ENCODE measurements at places on chromosomes 13 and 19.

DNA sequence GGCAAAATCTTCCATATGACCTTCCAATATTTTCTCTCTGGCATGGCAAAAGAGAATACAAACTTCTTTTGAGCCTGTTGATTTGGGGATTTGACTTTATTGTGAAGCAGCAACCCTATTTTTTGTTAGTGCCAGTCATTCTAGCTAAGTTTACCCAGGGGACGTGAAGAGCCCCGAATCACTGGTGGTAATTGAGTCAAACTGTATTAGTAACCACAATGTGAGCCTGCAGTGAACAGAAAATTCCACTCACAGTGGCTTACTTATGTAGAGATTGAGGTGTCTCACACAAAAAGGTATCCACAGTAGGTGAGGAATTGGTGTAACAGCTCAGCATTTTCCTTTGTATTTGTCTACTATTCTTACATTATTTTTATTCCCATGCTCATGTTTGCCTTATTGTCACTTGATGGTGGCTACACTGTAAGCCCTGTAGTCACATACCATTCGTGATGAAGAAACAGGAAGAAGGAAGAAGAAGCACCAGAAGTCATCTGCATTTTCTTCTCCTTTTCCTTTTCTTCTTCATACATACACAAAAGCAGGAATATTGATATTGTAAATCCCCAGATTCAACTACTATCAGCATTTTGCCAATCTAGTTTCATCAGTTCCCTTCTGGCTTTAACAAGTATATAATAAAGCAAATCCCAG is 33.3 kb upstream of the MYCBP2 start:
- no peak for DNase-seq

DNA sequence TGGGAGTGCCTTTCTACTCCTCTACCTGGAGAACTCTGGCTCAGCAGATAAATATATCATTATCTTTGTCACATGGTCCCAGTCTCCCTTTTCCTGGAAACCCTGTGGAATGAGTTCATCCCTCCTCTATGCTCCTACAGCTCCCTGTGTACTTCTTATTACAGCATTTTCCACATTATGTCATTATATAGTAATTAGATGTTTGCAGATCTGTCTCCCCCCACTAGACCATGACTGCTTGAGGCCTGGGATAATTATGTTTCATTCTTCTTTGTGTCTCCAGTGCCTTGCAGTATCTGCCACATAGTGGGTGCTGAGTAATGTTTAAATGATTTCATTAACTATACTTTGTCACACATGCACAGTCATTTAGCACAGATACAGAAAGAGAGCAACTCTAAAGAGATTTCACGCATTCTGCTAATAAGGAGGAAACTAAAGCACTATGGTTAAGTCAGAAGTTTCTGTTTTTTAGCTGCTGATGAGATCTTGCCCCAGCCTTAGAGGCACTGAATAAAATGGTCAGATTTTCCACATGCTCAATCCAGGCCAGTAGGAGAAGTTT is 66.1 kb upstream of the DIAPH3 start:
- no peak for DNase-seq

- peak; percentile 86 for DNase-seq
Measured at GRCh38 chr19:3576696-3577443, 4.1 kb downstream of the HMG20B start.

GRCh38 chr19:3062165-3063105 is at the start of gene TLE5:
TLE5 (minus strand) TSS chr19:3062495; CDS start chr19:3062200, 295 bp downstream.
- peak; percentile 88 for DNase-seq

- DNase-seq, result no peak
Measured at GRCh38 chr13:106558527-106558926, 9.4 kb downstream of the ARGLU1 start.

- no peak for DNase-seq
Measured at GRCh38 chr13:46613409-46614049, 60.6 kb downstream of the LRCH1 start.

- no peak for DNase-seq
Measured at GRCh38 chr13:46717856-46718255, 79.1 kb downstream of the ESD start.

GRCh38 chr13:29465741-29466293 is 129.7 kb downstream of the SLC7A1 start:
- no peak for DNase-seq

DNA sequence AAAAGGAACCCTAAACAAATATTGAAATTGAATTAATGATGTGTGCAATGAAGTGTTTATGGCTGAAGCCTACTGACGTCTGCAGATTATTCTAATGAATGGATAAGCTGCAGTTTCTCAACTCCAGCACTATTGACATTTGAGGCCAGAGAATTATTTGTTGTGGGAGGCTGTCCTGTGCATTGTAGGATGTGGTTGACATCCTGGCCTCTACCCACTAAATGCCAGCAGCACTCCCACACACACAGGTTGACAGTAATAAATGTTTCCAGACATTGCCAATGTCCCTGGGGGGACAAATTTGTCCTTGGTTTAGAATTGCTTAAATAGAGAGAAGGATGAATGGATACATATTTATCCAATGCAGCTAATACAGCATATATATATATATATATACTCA is 19.2 kb upstream of the MYH14 start:
- DNase-seq, result no peak

GRCh38 chr19:48182434-48182833 is 12.0 kb downstream of the ZSWIM9 start:
- no peak for DNase-seq

GRCh38 chr13:67330149-67330548 is 100.0 kb upstream of the PCDH9 start:
- DNase-seq, result no peak

DNA sequence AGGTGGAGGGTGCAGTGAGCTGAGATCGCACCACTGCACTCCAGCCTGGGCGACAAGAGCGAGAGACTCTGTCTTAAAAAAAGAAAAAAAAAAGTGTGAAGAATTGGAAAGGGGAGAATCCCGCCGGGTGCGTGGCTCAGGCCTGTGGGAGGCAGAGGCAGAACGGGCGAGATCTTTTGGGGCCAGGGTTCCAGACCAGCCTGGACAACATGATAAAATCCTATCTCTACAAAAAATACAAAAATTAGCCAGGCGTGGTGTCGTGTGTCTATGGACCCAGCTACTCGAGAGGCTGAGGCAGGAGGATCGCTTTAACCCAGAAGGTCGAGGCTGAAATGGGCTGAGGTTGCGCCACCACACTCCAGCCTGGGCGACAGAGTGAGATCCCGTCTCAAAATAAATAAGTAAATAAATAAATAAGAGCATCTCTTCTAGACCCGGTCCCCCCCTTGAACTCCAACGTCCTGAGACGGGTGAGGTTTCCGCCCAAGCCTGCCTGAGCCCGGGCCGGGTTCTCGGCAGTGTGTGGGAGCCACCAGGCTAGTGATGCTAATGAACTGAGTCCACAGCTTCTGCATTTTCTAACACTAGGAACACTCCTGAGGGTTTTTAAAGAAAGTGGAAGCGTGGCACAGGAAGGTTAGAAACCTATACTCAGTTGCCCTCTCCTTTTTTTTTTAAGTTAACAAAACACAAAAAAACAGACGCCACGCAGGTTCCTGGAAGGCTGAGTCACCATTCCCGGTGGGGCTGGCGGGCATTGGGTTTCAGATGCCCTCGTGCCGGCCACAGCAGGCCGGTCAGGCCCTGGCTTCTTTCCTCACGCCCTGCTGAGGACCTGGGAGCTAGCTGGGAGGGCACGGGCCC is 22.0 kb downstream of the GPX4 start:
- DNase-seq, result peak; percentile 78

GRCh38 chr13:41791056-41791455 is 169.9 kb downstream of the VWA8 start:
- DNase-seq, result no peak

DNA sequence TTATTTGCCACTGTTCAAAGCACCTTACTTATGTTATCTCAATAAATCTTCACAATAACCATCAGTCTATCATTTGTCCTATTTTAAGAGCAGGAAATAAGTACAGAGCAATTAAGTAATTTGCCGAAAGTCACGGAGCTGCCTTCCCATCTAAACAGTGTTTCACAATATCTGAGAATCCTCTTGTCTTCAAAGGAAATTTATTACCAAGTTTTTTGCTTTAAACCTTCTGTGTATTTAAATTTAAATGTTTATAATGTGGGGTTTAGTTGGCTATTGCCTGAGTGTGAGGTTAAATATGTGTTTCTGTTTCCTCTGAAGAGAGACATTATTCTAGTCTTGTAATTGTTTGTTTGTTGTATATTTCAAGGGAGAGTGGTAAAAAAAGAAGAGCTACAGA is 633.1 kb downstream of the EFNB2 start:
- DNase-seq, result no peak

DNA sequence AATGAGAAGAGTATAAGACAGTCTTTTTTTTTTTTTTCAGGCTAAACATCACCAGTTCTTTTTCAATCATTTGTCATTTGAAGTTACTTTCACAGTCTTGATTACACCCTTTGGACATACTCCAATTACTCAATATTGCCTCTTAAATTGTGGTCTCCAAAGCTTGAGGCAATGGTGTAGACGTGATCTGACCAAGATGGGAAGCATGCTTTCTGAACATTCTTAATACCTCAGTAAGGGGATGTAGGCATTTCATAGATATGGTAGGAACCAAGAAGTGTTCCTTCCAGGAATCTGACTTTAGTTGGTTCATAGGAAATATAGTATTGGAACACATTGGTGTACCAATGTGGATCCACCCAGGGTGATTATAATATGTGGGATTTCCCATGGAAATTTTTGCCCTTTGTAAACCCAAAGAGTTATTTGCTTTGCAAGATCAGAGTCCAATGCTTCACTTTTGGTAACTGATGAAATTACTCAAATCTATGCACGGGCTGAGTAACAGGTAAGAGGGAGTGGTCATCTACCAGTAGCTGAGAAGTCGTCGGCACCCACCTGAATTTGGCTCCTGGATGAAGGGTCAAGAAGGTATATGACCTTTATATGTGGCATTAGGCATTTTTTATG is 62.2 kb downstream of the ERCC5 start:
- no peak for DNase-seq

DNA sequence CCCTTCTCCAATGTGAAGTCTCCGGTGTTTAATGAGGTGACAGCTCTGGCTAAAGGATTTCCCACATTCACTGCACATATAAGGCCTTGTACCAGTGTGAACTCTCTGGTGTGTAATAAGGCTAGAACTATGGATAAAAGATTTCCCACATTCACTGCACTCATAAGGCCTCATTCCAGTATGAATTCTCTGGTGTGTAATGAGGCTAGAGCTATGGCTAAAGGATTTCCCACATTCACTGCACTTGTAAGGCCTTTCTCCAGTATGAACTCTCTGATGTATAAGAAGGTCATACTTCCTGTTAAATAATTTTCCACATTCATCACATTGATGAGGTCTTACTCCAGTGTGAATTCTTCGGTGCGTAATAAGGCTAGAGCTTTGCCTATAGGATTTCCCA is 5.9 kb downstream of the ZNF256 start:
- no peak for DNase-seq

DNA sequence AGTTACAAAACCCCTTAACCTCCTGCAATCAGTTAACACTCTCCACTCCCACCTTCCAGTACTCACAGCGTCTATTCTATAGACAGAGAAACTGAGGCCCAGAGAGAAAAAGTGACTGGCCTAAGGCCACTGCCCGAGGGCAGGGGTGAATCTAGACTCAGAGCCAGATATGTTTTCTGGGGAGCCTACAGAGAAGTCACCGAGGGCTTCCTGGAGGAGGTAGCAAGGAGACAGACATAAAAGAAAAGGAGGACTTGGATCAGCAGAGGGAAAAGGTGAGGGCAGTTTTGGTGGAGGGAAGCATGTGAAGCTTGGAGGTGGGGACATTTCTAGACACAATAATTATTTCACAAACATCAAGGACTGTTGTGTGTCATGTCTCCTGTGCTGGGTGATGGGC is 1.6 kb upstream of the COMP start:
- DNase-seq, result no peak

GRCh38 chr13:31200637-31200971 is 829 bp downstream of the B3GLCT start:
- DNase-seq, result peak; percentile 88

DNA sequence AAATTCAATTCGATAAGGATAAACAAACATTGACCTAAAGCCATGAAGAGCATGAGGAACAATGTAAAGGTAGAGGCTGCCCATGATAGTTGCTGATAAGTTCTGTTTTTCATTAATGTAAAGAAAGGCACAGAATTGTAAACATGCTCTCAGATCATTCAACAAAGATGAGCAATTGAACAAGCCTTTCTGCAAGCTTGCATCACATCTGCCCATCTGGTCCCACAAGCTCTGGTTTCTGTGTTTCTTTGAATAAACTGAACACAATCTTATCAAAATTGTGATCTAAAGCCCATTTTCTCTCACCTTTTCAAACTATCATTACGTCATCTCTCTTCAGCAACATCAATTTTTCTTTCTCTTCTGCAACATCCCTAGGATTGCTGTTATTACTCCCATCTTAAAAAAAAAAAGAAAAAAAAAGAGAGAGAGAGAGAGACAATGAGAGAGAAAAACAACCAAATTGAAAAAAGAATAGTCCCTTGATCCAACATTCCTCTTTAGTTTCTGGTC is 487.2 kb upstream of the GPC6 start:
- DNase-seq, result no peak

DNA sequence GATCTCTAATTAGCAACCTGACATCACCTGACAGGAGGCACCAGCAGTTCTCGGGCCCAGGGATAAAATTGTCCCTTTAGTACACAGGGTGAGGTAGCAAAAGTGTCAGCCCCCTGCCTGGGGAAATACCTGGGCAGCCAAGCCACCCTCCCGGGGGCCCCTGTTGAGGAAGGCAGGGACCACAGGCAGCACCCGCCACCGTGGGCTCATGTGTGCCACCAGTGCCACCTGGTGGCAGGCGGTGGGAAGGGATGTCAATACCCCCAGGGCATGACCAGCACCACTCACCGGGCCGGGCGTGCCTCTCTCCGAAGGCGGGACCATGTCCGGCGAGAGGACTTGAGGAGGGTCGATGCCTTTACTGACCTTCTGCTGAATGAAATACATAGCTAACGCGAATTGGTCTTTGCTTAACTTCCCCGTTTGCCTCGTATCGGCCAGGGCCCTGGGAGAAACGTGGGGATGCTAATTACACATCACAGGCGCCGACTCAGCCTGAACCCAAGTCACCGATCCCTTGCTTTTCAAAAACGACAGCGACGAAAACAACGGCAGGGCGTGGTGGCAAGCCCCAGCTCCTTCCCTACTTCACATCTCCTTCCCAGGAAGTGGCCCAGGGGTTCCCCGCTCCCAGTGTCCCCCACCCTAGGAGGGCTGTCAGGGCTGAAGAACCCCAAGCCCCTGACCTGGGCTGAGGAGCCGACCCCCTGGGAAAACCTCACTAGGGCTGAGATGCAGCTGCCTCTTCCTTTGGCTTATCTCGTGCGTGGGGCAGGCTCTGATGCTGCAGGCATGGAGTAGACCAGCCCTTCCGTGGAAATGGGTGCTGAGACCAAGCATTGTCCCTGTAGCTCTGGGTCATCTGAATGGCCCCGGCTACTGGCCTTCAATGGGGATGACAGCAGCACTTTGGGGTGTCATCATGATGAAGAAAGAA is 53.8 kb downstream of the EPS15L1 start:
- DNase-seq, result peak; percentile 76
